Karpas-422 (cell line): ENCODE measurements at places on chromosomes 4 and X.
A peak's percentile ranks its signal among the peaks of the same experiment; 100 is the strongest.

GRCh38 chr4:163562496-163562895 lies 68.0 kb downstream of the TMA16 start:
- DNase-seq = no peak

DNA sequence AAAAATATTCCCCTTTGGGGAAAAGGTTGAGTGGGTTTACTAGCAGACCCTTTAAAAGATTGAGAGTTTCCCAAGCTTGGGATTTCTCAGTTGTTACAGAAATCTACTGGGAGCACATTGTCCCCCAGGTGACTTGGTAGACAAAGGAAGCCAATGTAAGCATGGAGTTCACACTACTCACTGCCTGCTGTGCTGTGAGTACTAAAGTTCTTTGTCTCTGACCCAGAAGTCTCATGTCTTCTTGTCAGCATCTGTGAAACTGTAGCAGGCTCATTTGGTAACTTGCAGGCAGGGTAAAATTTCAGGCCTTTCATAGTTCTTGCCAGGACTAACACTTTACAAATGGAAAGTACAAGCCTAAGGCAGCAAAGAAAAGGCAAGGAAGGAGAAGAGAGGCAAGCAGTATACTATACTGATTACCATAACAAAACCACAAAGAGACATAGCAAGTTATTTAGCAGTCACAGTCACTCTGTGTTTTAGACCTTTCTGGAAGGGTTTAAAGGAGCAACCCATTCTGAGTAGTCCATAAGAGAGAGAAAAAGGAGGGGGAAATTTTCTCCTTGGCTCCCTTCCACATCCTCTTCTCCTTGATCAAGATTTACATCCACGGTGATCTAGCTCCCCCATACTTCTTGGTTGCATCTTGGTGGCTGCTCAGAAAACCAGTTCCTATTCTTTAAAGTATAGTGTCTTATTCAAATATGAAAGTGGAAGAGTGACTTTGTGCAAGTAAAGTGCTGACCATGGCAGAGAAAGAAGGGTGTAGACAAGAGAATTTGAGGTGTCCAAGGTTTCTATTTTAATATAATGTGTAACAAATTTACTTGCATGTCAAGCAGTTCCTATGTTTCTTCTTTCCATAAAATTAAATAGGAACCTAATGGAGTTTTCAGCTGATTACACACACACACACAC lies 160.0 kb upstream of the PDE5A start:
- no peak for DNase-seq

DNA sequence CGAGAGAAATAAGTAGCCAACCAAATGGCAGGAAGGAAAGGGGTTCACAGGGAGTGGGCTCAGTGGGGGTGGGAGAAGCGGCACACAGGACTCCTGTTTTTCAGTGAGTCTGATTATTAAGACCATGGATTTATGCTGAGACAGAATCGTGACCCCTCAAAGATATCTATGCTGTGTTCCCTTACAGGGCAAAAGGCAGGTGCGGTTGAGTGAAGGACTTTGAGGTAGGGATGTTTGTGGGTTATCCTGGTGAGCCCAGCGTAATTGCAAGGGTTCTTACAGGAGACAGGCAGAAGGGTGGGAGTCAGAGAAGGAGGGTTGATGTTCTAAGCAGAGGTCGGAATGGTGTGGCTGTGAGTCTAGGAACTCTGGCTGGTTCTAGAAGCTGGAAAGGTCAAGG lies 73.0 kb downstream of the EVC start:
- DNase-seq = no peak

DNA sequence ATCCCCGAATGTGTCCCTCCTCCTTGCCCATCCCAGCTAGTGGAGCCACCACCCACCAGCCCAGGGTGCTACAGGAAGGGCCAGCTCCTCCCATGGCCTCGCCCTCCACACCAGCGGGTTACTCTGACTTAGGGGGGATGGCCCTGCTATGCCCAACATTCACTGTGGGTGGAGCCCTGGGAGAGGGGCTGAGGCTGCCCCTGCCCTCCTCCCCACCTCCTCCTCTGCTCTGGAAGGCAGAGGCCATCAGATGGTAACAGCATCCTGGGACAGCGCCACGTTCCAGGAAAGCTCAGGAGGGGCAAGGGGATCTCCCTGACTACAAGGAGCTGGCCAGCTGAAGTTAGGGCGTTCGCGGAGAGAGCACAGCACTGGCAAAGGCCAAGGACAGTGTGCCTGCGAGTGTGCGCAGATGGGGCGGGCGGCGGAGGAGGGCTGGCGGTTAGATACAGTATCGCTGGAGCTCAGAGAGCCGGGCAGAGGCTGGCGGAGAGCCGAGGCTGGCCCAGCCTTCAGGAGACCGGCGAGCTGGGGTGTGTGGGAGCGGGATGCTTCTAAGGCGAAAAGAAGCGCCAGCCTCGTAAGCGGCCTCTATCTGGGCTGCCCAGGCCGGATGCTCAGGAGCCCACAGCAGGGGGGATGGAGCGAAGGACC lies 1.5 kb downstream of the JAKMIP1 start:
- no peak for DNase-seq

GRCh38 chrX:13430136-13430827 lies 110.4 kb upstream of the ATXN3L start:
- DNase-seq = no peak

DNA sequence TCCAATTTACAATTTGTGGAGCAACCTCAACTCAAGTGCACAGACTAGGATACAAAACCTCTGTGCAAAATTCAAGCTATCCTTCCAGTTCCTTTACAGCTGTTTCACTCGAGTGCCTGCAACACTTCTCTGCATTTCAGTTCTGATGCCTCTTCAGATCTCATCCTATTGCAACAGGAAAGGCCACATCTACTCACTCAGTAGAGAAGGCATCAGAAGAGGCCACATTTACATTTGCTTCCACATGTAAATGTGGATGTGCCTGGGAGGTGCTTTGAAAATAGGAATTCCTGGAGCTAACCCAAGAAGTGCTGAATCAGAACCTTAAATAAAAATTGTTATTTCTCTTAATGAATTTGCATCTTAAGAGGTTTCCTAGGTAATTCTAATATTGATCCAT lies 45.8 kb upstream of the SERTM2 start:
- no peak for DNase-seq

- no peak for DNase-seq
Observed at GRCh38 chrX:41923978-41924683, 777 bp upstream of the CASK start.

DNA sequence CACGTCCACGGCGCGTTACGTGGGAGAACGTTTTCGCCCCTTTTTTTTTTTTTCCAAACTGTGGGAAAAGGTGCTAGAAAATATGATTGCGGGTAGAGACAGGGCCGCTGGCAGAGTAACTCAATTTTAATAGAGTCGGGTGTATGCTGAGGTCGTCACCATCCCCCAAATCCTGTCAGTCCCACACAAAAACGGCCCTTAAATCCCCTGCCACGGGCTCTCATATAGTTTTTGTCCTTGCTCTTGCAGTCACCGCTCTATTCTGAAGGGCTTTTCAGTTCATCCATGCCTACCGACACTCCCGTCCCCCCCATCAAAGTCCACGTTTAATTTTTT lies 796 bp upstream of the MED14 start:
- no peak for DNase-seq

GRCh38 chr4:148214529-148215166 lies 227.6 kb downstream of the NR3C2 start:
- no peak for DNase-seq

DNA sequence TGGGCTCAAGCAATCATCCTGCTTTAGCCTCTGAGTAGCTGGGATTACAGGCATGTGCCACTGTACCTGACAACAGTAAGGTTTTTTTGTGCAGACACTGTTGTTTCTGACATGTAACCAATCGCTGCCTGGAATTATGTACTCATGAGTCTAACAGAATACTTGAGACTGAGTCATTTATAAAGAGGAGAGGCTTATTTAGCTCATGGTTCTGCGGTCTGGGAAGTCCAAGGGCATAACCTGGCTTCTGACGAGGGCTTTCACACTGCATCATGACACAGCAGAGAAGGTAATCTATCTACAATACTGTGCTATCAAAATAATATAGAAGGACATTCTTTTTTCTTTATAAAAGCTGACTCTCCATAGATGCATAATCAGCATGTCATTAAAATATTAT lies 115.5 kb upstream of the STOX2 start:
- no peak for DNase-seq

- DNase-seq = no peak
Observed at GRCh38 chr4:94561249-94562024, 109.7 kb downstream of the PDLIM5 start.

GRCh38 chrX:135170877-135171519 lies at the start of gene CT55:
TSS of gene CT55 (minus strand) at chrX:135171398. CDS start at chrX:135171171, 227 bp downstream.
- DNase-seq = no peak

DNA sequence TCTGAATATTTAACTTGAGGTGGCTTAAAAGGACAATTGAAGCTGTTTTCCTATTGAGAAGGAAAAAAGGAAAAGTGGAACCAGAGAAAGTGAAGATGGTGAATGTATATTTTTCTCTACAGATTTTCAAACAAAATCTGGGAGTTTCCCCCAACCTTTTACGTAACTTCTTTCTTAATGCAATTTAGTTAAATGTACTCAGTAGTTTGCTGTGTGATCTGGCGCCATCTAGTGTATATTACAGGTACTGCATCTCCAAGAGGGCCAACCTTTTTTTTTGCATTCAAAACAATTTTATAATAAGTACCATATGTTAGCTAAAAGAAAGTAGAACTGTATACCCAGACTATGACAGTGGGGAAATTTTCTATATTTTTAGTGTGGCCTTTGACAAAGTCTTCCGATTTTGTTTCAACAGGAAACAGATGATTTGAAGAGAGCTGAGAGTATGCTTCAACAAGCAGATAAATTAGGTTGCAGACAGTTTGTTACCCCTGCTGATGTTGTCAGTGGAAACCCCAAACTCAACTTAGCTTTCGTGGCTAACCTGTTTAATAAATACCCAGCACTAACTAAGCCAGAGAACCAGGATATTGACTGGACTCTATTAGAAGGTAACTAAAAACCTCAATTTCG lies 82.0 kb downstream of the PLS3 start:
- DNase-seq = peak; percentile 83

DNA sequence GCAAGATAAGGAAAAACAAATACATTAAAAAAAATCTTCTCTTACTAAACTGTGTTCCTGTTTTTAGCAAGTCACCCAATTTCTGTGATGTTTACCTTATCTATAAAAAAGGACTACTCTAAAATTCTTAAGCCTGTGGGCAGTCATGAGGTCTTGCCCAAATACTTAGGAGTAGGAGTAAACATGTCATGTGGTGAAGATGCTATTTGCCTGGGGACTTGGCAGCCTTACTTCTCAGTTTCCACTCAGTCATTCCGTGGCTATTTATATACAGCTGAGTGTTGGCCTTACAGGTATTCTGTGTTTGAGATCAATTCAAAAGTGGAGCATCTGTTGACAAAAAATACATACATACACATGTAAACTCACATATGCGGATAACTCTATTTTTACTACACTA lies 89.9 kb upstream of the TLR2 start:
- no peak for DNase-seq

GRCh38 chr4:90875791-90876190 lies 748.6 kb downstream of the CCSER1 start:
- DNase-seq = no peak

DNA sequence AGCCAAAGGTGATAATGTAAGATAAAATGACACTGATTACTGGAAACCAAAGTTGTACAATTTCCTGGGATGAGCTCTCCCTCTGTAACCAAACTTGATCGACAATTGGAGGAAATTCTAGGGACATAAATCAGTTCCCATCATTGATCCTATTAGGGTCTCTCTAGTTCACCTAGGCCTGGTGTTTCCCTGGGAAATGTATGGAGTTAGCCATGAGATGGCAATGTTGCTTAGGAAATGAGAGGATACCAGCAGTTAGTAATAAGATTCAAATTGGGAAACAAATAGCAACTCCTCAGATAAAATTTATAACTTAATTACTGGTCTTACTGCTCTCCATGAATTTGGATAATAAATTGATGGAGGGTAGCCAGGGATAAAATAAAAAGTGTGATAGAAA lies 52.2 kb downstream of the SPATA18 start:
- DNase-seq = peak; percentile 49

DNA sequence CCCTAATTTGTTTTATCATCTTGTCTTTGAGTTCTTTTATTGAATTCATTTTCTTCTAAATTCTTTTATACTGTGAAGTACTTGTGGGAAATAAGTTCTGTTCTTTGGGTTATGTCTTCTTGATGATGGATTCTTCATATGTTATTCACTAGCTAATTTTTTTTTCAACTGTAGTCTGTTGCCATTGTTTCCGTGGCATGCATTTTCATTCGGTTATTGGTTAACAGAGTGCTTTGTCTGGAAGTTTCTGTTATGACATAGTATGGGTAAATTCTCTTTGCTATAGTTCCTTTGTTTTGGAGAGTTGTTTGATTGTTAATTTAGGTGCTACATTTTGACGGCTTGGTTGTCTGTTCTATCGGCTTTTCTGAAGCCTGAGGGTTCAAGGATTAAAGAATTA lies 184.9 kb upstream of the AADAT start:
- no peak for DNase-seq

DNA sequence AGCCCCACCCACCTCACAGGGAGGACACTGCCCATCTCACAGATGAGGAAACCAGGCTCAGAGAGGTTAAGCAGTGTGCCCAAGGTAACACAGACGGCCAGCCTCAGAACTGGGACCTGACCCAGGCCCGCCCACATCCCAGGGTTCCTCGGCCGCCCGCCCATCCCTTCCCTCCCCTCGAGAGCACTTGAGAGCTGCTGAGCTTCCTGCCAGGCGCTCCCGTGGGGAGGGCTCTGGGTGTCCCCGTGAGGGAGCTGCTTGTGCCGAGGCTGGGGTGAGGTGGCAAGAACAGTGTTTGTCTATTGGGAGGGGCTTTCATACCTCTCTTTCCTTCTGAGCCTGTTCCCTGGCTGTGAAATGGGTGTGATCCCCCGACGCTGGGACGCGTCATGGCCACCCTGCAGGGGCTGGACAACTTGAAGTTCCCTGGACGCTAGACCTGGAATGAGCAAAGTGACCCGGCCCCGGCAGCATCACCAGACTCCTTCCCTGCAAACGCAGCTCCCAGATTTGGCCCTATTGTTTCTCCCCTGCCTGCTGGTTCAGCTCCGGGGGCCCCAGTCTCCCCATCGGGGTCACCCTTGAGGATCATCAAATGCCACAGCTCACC lies 204.9 kb downstream of the AFAP1 start:
- DNase-seq = no peak

GRCh38 chr4:37650481-37650880 lies 35.7 kb downstream of the RELL1 start:
- no peak for DNase-seq

DNA sequence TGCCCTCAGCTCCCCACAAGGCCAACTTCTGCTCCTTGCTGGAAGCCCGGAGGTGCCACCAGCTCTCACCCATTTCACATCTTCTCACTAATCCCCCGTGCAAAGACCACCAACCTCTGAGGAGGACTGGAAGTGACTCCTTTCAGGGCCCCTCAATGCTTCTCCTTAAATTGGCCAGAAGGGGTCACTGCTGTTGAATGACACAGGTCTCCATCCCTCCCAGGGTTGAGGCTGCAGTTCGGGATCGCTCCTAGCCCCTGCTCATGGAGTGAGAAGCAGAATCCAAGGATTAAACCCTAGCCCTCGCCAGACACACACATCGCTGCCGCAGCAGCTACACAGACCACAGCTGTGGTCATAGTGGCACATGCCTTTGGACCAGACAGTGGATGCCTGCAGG lies 279.5 kb upstream of the TAPT1 start:
- peak; percentile 49 for DNase-seq

- no peak for DNase-seq
Observed at GRCh38 chr4:136554033-136554432, 978.3 kb downstream of the PCDH18 start.
